Cortex of kidney (tissue), 1 donor: ENCODE measurements at places on chromosomes 7 and 10.

- no peak for DNase-seq
Observed at GRCh38 chr10:101228153-101228965, 904 bp downstream of the LBX1 start.

GRCh38 chr7:14894826-14895225 is 7.7 kb downstream of the DGKB start:
- no peak for DNase-seq

DNA sequence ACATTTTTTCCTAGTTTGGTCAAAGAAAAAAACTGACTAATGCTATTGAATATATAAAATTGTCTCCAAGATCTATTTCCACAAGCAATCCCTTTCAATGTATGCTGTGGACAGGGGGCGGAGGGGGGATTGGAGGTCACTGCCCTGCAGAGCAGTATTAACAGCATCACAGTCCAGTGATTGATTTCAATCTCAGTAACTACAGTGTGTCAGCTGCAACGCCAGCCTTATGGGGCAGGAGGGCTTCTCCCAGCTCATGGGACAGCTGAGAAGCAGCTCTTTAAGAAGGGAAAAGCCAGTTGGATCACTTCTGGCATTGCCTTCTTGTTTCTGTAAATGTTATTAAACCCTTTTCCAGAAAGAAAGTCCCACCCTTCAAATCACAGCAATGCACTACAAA is 65.0 kb downstream of the RAPGEF5 start:
- no peak for DNase-seq

DNA sequence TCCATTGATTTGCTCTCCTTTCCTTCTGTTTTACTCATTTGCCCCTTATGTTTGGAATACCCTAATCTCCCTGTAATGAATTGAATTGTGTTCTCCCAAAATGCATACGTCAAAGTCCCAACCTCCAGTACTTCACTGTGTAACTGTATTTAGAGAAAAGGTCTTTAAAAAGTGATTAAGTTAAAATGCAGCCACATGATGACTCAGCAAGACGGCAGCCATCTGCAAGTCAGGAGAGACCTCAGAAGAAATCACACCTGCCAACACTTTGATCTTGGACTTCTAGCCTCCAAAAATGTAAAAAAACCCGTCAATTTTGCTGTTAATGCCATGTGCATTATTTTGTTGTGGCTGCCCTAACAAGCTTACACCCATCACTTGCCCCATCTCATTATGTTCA is 85.3 kb upstream of the PCLO start:
- DNase-seq, result no peak

DNA sequence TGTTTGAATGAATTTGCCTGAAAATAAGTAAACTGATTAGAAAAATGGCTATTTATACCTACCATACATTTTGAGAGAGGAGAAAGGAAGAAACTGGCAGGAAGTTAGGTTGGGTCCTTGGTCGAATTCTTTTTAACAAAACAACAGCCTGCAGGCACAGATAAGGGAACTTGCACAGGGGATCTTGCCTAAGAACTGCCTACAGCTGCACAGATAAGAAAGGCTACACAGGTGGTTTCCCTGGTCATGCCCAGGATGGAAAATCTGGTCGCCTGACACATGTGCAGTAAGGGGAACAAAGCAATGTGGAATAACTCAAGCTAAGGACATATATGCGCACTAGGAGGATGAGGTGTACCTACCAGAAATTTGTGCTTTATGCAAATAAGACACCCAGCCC is 732.1 kb upstream of the POT1 start:
- DNase-seq, result no peak

DNA sequence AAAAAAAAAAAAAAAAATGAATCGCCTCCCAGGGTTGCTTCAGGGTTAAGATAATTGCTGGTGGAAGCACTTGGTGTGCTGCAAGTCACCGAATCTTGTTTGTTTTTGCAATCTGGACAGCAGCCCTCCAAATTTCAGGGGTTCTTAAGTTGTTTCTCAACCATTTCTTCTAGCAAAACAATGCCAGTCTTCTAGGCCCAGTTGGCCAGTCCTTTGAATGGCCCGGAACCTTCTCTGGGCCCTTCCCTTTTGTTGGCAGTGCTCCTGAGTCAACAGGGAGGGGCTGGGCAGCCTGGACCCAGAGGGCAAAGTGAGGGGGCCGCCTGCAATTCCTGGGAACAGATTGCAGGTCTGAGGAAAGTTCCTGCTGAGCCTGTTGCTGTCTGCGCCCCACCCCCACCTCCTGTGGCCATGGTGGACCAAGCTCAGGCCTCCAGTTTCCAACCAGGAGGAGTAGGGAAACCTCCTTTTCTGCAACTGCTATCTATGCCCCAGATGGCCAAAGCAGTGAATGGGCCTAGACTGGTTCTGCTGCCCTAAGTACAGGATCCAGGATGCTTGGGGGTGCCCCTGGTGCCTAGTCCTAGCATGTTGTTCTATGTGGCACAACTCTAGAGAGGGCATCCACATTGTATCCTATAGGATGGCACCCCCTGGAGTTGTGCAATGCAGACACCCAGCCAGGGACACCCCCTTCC is 31.4 kb upstream of the PDCD4 start:
- DNase-seq, result no peak

DNA sequence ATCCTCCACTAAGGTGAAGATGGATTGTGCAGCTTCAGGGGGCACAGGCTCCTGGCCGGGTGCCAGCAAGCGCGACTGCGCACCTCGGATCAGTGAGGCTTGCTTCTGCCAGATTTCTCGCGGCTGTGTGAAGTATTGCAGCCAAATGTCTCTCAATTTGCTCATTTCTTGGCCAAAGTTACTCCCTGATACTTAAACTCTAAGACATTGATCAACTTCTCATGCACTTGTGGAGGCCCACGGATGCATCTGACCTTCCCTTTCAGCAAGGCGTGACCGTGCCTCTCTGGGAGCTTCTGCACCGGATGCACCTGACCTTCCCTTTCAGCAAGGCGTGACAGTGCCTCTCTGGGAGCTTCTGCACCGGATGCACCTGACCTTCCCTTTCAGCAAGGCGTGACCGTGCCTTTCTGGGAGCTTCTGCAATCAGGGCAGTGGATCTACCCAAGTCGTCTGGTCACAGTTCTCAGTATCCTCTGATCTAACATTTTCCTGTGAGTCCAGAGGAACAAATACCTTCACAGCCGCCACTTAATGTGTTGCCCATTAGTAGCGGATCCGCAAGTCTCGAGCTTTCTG is 248.3 kb downstream of the ADARB2 start:
- DNase-seq, result no peak

DNA sequence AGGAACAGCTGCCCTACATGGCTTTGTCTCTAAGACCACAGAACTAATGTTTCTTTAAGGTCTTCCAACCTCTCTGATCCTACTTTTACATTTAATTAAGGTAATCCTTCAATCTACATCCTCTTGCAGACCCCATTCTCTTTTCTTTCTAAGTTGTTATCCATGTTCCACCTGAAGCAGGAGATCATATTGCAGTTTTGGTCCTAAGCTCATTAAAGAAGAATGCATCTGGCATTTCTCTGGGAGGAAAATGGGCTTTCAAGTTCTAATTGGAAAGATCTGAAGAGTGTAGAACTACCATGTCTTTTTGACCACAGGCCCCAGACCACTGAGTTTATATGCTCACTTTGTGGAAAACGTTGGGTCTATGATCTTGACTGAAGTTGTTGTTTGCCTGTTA is 111.2 kb downstream of the SEM1 start:
- no peak for DNase-seq

- DNase-seq, result no peak
Observed at GRCh38 chr10:62726142-62726541, 78.4 kb upstream of the ADO start.

- DNase-seq, result no peak
Observed at GRCh38 chr7:134882481-134882880, 103.0 kb downstream of the CALD1 start.

DNA sequence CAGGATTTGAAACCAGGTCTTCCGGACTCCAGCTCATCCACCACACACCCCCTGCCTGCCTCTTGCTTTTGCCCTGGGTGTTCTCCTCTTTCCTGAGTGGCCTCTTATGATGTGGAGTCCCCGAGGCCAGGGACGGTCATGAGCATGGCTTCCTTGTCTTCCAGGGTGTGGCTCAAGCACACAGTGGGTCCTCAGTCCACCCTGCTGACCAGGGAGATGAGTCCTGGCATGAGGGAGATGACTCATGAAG is 32.8 kb downstream of the DNAJB12 start:
- no peak for DNase-seq

DNA sequence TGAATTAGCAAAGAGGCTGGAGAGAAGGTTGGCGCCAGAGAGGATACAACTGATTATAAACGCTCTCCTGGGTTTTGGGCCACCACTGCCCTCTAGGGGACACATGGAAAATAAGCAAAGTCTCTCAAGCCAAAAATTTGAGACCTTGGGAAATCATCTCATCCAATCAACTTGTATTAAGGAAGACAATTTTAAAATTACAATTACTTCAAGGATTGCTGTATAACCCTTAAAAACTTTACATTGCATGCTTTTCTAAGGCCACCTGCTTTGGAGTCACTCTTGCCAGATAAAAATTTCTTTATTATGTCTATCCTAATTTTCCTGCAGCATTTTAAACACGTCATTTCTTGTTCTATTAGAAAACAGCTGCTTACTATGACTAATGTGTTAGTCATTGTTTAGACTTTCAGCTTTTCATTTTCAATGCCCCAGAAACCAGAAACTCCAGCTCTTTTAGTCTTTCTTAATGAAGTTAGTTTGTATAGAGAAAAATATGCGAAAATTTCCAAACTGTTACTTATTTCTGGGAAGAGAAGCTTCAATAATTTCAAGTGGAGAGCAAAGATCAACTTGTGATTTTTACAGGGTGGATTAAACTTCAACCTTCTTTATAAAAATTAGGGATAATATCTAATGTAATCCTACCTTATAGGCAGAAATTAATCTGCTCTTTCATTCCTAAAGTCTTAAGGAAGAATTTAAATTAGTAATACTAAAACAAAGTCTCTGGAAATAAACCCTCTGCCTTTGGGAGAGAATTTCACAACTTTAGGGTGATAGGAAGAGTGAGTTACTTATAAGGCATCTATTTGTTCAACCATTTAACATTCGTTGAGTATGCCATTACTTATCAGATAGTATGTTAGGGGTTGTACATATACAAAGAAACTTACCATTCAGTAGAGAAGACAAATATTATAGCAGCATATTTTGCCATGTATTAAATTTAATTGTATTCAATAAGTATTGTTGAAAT is 20.6 kb upstream of the RHOBTB1 start:
- no peak for DNase-seq
